HT1080 (cell line): ENCODE measurements at places on chromosomes 5 and 9. TPM values are rescaled to one million over a fixed set of nuclear protein-coding genes. Genes with fewer than 3 reads are reported as not detected.

RPS14 gene
- total RNA-seq, result 1,800 and 2,863 TPM in 2 replicates

- no peak for DNase-seq
Measured at GRCh38 chr5:76143884-76144283, 60.7 kb downstream of the SV2C start.

- DNase-seq, result no peak
Measured at GRCh38 chr9:70589571-70590314, 175.3 kb upstream of the KLF9 start.

- DNase-seq, result no peak
Measured at GRCh38 chr5:17433406-17433805, 64.6 kb upstream of the TAF11L2 start.

DNA sequence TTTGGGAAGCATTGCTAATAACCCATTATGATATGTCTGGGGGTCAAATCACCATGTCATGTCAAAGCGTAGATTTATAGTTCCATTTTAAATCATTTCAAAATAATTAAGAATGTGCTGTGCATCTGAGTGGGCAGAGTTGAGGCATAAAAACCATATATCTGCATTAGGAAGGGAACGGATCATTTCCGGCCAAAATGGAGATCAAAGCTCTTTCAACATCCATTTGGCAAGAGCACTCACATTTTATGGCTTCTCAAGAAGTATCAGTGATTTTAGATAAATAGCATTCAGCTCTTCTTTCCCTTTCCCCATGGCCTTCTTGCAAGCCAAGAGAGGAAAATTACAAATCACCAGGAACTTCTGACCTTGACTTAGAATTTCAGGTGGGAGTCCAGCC, 89.9 kb downstream of the HSPA4 start:
- DNase-seq, result no peak
